ENCODE measurements at places on chromosomes 1 and 21. TPM values are rescaled to one million over a fixed set of nuclear protein-coding genes. Genes with fewer than 3 reads are reported as not detected.

Gene NBL1
- polyA plus RNA-seq = 8.9 TPM

Gene ARHGAP29
- not detected for polyA plus RNA-seq

GRCh38 chr21:39681257-39681656 is 63.7 kb upstream of the IGSF5 start:
- H3K27ac ChIP-seq = no peak overlapping the region
- H3K4me3 ChIP-seq = no peak overlapping the region
- H3K4me1 ChIP-seq = no peaks in the 10 kb centered on the region
- no peaks in the 10 kb centered on the region for H3K27me3 ChIP-seq

DNA sequence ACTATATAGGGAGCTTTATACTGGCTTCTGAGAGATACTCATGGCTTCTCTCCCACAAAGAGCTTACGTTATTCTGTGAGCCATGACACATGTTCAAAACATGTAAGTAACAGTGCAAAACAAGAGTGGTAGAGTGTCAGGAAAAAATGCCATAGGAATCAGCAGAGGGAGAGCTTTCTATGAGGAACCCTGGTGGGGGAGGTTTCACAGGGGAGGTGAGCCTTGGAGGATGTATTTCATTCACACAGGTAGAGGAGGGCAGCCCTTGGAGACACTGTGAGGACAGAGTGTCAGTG is 72.7 kb upstream of the LYST start:
- H3K27ac ChIP-seq = no peak overlapping the region
- no peak for DNase-seq
- no peaks in the 10 kb centered on the region for H3K36me3 ChIP-seq
- H3K27me3 ChIP-seq = no peaks in the 10 kb centered on the region
- H3K4me3 ChIP-seq = no peak overlapping the region
- H3K4me1 ChIP-seq = peaks cover 20% of the 10 kb centered on the region
